ENCODE measurements at places on chromosomes 1 and 21.
A peak's percentile ranks its signal among the peaks of the same experiment; 100 is the strongest.

GRCh38 chr1:113247782-113248181, 142.5 kb upstream of the MAGI3 start:
- DNase-seq, result no peak

DNA sequence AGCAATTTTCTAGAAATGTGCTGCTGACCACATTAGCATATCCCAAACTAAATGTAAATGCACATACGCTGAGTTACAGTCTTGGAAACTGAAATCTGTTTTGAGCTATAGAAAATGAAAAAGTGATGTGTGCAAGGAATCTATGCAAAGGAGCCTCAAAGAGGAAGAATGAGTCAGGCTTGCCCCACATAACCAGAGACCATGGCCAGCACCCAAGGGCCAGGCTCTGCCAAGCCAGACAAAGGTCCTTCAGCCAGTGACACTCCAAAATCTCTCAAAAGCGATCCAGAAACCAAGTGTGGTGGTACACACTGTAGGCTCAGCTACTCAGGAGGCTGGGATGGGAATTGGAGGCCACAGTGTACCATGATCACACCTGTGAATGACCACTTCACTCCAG, 195.2 kb downstream of the TOMM20 start:
- no peak for DNase-seq

DNA sequence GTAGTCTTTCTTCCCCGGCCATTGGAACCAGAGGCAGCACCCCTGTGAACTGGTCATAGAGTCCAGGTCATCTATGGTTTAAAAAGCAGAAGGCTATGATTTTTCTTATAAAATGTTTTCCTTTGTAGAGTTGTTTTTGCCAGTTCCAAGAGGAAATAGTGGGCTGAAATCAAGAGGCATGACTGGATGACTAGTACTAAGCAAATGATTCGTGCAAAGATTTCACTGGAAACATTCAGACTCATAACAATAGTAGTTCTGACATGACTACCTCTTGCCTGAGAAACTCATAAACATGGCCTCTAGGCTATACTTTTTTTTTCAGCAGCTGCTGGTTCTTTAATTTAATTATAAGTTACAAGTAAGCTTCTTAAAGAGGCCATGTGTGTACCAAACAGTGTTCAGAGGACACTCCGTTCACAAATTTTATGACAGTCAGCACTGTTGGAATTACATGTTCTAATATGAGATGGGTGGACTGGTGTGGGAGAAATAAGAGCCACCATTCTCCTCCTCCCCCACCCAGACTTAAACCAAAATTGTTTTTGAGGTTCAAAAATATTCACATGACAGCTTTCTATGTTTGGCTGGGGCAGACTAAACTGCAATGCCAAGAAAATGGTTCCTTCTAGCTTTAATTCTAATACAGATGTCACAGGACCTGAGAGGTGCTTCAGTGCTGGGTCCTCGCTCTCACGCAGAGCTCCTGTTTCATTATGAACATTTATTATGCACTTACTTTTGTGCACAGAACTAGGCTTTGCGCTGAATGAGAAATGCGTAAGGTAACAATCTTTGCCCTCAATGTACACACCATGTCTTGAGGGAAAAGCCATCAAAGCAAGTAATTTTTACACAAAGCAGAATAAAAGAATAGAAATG, 147.5 kb downstream of the ZC3H11B start:
- no peak for DNase-seq

- peak; percentile 84 for DNase-seq
Measured at GRCh38 chr1:86068271-86068721, 88.3 kb downstream of the COL24A1 start.

DNA sequence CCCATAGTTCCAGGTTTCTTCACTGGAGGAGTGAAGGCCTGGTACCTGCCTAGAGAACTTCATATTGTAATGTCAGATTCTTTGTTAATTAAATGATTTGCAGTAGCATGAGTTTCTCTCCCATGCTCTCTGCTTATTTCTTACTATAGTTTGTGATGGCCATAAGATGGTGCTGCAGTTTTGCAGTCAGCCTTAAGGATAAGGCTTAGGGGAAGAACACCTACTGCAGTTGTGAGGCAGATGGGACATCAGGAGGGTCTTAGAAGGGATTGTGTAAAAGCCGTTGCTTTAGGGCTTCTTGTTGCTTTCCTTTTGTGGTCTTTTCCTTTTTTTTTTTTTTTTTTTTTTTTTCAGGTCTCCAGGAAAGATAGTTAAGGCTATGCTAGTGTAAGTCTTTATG, 61.8 kb downstream of the MACF1 start:
- DNase-seq, result peak; percentile 55

- peak; percentile 76 for DNase-seq
Measured at GRCh38 chr1:1032424-1032823, 12.5 kb downstream of the AGRN start.

GRCh38 chr21:35652196-35652595, 408.1 kb downstream of the SETD4 start:
- DNase-seq, result no peak

DNA sequence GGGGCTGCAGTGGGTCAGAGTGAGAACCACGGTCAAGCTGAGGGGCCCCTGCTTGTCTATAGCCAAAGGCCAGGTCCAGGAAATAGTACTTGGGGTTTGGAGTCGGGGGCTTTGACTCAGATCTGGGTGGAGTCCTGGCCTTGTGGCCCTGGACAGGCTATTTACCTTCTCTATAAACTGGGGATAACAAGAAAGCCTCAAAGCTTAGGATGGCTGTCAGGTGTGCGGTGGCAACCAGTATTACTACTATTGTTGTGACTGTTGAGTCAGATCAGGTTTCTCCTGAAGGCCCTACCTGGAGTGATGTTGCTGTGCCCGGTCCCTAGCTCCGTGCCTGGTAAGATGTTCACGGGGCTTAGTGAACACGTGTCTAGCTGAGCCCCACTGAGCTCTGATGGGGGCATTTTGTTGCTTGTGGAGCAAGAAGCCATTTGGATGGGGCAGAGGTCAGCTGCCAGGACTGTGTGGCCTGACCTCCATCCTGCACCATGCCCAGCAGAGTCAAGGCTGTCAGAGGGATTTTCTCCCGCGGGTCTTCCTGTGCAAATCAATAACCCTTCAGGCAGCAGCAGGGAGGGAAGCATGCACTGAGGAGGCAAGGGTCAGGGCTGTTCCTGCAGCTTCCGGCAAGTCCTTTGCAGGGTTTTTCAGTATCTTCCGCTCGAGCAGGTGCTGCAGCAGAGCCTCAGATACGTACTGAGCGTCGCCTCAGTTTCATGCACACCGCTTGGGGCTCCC, 170.3 kb downstream of the CAMTA1 start:
- no peak for DNase-seq

DNA sequence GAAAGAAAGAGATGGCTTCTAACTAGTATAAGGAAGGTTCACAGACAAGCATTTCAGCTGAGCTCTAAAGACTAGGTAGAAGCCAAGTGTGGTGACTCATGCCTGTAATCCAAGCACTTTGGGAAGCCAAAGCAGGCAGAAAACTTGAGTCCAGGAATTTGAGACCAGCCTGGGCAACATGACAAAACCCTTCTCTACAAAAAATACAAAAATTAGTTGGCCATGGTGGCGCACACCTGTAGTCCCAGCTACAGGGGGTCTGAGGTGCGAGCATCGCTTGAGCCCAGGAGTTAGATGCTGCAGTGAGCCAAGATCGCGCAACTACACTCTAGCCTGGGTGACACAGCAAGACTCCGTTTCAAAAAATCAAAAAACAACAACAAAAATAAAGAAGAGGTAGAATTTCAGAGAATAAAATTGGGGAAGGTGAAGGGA, 27.8 kb downstream of the FBXO42 start:
- DNase-seq, result peak; percentile 65
